Ecto neural progenitor cell (in vitro differentiated cells): ENCODE measurements at places on chromosomes 4 and X.
A peak's percentile ranks its signal among the peaks of the same experiment; 100 is the strongest.

DNA sequence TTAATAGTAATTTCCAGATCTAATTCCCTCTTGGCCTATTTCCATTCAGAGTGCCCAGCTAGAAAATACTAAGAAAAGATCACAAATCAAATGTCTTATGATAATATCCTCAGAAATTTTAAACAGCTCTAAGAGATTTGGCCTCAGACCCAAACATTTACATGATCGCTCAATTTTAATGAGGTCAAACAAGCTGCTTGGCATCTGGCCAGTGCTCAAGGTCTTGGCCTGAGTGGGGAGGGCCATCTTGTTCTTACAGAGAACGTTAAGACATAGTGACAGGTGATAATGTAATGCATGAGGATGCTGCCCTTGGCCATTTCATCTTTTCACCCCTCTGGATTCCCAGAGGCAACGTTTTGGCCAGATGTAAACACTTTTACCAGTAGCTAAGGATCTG, 159.2 kb upstream of the SLC7A11 start:
- DNase-seq: no peak

DNA sequence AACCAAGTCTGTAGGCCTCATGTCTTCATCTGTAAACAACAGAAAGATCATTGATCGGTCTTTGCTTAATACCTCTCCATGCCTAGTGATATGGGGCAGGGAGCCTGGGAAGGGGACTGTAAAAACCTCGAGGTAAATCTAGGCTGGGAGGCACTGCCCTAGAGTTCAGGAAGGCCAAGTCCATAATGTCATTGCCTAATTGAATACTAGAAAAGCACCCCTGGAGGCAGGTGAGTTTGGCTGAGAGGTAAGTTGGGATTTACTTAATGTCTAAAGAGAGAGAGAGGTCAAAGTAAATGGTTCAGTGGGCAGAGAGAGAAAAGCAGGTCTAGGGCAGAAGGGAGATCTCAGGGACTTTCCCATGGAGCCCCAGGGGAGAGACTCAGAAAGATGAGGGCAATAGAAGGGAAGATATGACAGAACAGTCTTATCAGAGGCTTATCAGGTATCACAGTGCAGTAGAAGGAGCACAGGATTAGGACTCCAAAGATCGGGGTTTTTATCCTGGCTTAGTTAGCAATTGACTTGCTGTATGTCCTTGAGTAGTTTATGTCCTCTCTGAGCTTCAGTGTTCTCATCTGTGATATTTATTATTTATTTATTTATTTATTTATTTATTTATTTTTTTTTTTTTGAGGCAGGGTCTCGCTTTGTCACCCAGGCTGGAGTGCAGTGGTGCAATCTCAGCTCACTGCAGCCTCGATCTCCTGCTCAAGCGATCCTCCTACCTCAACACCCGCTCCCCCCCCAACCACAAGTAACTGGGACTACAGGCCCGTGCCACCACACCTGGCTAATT, 85.2 kb downstream of the SLC16A2 start:
- DNase-seq: no peak

- DNase-seq: peak; percentile 88
Measured at GRCh38 chrX:153226344-153227185, 47.5 kb downstream of the MAGEA1 start.

- no peak for DNase-seq
Measured at GRCh38 chrX:100994352-100995281, 25.1 kb downstream of the ARL13A start.

- DNase-seq: no peak
Measured at GRCh38 chr4:144715230-144715629, 69.3 kb downstream of the HHIP start.

DNA sequence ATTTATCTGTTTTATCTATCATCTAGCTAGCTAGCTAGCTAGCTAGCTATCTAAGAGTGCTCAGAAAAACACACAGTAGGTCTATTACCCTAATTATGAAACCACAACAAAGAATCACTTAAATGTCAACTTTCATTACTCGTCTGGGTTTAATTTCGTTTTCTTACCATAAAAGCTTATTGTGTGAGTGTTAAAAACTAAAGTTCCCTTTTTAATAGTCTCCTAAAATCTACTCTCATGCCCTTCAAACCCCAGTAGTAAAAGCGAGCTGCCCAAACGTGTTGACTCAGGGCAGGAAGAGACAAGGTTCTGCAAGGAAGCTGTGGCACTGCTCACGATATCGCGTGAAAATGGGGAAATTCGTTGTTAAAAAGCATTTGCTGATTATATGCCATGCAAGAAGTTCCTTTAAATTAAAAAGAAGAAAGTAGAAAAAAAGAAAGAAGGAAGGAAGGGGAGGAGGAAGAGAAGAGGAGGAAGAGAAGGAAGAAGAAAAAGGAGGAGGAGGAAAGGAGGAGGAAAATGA, 595 bp downstream of the MBNL3 start:
- DNase-seq: no peak

DNA sequence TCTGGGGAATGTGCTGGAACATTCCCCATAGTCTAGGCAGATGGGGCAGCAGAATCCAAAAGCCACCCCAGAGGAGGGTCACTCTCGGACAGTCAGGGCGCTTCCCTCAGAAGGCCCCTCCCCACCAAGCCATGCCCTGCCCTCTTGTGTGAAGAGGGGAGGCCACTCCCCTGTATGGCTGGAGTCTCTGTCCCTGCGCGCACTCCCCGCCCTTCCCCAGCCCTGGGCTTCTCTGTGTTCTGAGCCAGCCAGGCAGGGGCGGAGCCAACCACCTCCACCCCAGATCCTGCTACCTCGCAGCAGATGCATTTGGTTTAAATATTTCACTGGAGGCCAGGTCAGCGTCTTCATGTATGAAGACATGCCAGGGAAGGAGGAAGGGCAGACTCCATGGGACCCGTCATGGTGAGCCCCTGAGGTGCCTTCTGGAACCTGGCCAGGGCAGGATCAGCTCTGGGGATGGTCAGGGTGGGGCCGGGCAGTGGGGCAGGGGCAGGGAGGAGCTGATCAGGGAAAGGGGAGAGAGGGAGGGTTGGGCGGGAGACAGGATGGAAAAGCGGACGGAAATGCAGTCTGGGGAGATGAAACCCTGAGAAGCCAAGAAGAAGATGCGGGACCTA, 107.3 kb downstream of the ADRA2C start:
- no peak for DNase-seq

- DNase-seq: no peak
Measured at GRCh38 chr4:110112056-110112455, 86.4 kb downstream of the ELOVL6 start.

GRCh38 chrX:135432881-135433521, 11.3 kb downstream of the SMIM10L2A start:
- DNase-seq: no peak

DNA sequence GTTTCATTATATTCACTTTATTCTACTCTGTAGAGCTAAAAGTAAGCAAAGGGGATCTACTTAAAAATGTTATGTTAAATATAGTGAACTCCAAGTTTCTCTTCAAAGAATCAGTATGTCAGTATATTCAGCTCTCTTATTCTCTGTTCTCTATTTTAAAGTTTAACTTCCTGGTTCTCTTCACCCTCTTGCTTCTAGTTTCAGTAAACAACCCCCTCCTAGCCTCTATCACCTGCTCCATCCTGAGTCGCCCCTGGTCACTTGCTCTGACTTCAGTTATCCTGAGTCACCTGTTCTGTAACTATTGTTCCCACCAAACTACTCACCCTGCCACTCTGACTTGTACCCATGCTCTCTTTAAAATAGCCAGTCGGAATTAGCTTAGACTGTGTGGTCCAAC, 180.9 kb upstream of the AADAT start:
- DNase-seq: no peak

DNA sequence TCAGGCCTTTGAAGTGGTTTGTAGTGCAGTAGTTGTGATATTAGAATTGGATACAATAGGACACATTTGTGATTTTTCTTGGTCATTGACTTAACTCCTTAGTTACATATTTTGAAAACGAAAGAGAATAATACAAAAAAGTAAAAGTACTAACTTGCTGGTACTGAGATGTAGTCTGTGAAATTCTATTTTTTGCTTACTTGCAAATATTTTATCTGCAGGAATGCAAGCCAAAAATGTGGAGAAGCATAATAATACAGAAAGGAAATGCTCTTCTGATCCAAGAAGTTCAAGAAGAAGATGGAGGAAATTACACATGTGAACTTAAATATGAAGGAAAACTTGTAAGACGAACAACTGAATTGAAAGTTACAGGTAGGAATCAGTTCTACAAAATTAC, 46.7 kb upstream of the TEX13A start:
- no peak for DNase-seq

DNA sequence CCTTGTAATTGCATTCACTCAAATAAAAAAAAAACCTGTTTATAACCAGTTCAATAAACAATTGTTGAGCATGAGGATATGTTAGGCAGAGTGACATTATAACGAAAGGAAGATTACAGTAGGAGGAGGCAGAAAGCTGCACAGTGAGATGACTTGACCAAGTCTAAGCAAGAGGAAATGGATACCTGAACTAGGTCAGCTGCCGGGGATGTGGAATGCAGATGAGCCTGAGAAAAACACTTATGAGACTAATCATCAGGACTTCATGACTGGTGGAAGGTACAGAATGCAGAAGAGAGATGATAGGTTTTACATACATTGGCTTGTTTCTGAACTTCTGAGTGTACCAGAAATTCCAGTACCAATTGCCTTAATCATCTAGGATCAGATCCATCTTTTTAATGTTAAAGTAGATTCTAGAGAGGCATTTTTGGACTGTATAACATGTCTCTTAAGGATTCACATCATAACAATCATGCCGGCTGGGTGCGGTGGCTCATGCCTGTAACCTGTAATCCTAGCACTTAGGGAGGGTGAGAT, 208.1 kb upstream of the PPP3CA start:
- DNase-seq: no peak

- no peak for DNase-seq
Measured at GRCh38 chr4:44736900-44737299, 10.5 kb upstream of the GNPDA2 start.

DNA sequence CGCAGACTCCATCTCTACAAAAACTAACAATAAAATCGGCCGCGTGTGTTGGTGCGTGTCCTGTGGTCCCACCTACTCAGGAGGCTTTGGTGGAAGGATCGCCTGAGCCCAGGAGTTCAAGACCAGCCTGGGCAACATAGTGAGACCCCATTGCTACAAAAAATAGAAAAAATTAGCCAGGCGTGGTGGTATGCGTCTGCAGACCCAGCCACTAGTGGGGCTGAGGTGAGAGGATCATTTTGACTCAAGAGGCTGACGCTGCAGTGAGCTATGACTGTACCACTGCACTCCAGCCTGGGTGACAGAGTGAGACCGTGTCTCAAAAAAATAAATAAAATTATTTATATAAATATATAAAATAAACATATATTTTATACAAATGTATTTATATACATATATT, 22.3 kb downstream of the ASMTL start:
- no peak for DNase-seq

DNA sequence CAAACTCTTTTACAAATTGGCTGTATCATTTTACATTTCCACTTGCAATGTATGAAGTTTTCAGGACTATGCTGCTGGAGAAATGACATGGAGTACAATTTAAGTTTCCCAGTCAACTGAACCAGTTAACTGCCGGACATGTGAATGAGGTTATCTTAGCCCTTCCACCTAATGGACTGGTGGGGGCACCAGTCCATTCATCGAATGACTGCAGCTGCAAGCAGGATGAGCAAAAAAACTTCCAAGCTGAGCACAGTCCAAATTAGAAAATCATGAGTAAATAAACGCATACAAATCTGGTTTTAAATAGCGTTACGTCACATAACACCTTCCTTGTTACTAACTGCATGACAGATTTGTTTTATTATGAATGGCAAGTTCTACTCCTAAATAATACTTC, 1131.5 kb downstream of the PCDH18 start:
- DNase-seq: no peak

- DNase-seq: no peak
Measured at GRCh38 chr4:100311181-100311580, 120.9 kb upstream of the DDIT4L start.

- DNase-seq: no peak
Measured at GRCh38 chr4:1237981-1238675, 10.8 kb downstream of the CTBP1 start.

GRCh38 chr4:75557696-75558095, 1.8 kb downstream of the ODAPH start:
- no peak for DNase-seq

GRCh38 chrX:74505437-74505836, 84.1 kb downstream of the SLC16A2 start:
- DNase-seq: no peak

DNA sequence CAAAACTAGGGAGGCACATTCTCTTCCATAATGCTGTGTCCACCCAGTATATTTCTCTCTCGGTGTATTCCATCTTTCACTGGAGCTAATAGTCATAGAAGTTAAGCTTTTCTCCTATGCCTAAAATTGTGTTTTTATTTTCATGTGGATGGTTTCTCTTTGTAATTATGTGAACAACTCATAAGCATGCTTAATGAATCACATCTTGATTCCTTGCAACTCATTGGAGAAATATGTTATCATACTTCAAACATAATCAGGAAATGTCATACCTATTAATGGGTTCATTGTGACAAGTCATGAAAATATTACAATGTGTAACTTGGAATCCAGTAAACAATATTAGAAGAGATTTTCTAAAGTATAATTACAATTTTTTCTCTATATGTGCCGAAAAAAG, 186.3 kb downstream of the SLC7A11 start:
- DNase-seq: no peak

- DNase-seq: no peak
Measured at GRCh38 chr4:113604955-113605354, 156.6 kb downstream of the CAMK2D start.

DNA sequence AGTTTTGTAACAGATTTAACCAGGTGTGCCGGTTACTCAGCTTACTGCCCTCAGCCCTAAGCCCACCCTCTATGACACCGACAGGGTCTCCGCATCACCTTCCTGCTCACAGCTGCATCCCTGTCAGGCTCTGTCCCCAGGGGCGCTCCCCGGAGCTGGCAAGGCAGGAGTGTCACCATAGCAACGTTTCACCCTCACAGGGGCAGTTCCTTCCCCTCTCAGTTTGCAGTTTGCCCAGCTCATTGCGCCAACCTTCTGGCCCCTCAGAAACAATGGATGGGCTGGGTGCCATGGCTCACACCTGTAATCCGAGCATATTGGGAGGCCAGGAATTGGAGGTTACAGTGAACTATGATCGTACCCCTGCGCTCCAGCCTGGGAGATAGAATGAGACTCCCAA, 42.6 kb downstream of the RGS12 start:
- DNase-seq: no peak

DNA sequence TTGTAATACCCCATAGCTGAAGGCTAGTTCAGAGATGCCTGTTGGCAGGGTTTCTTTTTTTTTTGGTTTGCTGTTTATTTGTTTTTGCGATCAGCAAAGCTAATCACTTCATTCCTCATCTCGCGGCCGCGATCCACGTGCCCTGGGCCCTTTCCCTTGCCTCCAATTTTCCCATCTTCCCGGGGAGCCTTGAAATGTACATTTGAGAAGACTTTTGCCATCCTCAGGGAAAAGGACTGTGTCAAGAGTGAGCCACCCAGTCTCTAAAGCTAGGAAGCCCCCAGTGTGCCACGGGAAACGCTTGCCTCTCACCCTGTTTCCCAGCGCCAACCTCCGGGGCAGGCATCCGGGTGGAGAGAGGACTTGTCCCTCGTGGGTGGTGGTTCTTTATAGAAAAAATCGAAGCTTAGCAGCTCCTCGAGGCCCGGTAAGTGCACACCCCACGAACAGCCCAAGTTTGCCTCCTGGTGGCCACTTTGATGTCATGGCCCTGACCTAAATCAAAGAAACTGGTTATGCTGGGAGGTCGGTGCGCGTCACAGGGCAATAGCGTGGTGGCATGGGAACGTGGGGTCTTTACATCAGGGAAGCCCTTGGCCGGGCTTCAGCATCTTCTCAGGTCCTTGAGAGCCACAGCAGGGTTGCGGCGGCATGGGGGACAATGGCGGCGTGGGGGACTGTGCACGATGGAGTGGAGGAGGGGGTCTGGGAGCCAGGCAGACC, 42.0 kb downstream of the MAP7D3 start:
- DNase-seq: no peak
